ENCODE measurements at places on chromosomes 7 and 10.

DNA sequence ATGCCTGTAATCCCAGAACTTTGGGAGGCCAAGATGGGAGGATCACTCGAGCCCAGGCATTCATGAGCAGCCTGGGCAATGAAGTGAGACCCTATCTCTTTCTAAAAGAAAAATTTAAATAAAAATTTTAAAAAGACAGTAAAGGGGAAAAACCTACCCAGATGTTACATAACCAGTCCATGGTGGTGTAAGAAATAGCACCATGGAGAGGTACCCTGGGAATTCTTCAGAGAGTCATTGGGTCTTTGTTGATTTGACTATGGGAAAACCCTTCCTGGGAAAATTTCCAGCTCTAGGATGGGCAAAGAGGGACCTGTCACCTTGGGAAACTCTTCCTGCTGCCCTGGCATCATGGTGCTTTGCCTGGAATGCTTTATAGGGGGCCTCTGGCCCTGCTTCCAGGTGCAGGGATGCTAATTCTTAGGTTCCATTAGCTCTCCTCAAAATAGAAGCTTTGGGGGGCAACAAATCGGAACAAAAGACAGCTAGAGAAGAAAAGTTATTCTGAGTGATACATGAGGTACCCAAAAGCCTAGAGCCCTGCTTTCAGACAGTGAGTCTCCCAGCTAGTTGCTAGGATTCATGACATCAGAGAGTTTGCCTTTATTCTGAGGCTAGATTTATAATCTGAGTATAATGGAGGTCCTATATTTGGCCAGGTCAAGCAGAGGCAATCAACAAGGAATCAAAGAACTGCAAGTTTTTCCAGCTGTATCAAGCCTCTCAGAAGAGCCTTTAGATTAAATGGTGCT lies 10.1 kb downstream of the CCDC136 start:
- no peak for DNase-seq

DNA sequence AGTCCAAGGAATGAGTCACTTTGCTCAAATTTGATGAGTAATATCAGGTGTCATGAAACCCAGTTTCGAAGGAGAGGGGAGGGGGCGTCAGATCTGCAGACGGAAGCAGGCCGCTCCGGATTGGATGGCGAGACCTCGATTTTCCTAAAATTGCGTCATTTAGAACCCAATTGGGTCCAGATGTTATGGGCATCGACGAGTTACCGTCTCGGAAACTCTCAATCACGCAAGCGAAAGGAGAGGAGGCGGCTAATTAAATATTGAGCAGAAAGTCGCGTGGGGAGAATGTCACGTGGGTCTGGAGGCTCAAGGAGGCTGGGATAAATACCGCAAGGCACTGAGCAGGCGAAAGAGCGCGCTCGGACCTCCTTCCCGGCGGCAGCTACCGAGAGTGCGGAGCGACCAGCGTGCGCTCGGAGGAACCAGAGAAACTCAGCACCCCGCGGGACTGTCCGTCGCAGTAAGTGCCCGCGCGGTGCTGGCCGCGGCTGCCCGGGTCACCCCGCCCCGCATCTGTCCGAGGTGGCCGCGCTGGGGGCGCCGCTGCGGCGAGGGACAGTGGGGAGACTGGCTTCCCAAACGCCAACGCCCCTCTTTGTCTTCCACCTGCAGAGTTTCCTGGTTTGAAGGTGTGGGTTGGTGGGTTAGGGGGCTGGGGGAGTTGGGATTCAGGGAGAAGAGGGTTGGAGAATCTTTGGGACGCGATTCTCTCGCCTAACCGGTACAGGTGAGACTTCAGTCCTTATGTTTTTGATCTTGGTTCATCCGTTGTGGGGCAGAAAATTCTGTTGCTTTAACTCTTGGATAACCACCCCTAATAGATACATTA lies at the start of gene TAC1:
TAC1 (plus strand) TSS at position 351 of the 829 bp plus-strand sequence. CDS start 527 bp downstream, outside the sequence.
- no peak for DNase-seq

GRCh38 chr10:36650274-36650673 lies 475.1 kb upstream of the ANKRD30A start:
- no peak for DNase-seq

DNA sequence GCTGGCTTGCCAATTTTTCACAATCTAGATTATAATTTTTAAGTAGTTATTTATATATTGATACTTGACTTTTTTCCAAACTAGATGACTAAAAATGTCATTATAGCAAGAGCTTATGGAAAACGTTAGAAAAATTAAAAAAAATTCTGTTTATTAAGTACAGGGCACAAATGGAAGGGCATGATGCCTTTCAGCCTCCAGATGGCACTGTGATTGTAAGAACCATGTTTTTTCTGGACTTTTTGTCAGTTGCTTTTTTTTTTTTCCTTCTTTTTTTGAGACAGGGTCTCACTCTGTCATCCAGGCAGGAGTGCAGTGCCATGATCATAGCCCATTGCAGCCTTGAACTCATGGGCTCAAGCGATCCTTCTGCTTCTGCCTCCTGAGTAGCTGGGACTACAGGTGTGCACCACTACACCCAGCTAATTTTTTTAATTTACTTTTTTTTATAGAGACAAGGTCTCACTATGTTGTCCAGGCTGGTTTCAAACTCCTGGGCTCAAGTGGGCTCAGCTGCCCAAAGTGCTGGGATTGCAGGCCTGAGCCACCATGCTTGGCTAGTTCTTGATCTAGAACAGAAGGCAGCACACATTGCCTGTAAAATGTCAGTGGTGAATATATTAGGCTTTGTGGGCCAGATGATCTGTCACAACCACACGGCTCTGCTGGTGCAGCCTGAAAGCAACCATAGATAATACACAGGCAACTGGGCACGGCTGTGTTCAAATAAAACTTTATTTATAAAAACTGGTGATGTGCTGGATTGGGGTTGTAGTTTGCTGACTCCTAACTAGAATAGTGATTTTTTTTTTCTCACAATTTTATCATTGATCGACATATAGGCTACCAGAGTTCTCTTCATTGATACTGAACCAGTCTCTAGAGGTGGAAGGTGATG lies 27.4 kb downstream of the UCMA start:
- DNase-seq: peak; percentile 37

DNA sequence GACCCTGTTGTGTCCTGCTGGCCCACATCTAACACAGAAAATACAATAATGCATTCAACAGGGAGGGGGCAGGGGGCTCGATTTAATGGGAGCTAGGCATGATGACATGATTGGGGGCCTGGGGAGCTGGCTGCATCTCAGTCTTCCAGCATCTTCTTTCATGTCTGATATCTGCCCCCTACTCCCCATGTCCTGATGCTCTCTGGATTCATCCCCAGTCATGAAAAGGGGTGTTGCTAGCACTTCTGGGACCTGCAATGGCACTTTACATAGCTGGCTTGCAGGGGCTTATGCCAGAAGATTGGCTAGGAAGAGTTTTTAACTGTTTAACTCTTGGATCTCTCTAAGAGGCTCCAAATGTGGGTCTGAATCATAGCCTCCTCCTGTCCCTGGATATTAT lies 94.9 kb downstream of the AOAH start:
- DNase-seq: no peak

DNA sequence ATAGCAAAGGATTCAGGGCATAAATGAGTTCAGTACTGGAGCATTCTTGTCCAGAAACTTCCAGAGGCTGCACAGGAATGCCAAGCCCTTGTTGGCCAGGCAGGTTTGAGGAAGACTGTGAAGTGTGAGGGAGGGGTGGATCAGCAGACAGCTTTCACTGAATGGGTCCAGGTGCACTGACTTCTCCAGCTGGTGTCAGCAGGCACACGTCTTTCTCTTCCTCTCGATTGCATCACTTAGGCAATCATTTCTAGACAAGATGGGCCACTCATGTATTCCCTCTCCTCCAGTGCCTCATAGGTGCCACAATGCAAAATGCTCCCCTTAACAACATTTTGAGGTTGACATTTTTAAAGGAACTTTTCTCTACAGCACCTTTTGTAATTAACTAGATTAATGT lies 15.6 kb upstream of the PLEKHS1 start:
- no peak for DNase-seq

DNA sequence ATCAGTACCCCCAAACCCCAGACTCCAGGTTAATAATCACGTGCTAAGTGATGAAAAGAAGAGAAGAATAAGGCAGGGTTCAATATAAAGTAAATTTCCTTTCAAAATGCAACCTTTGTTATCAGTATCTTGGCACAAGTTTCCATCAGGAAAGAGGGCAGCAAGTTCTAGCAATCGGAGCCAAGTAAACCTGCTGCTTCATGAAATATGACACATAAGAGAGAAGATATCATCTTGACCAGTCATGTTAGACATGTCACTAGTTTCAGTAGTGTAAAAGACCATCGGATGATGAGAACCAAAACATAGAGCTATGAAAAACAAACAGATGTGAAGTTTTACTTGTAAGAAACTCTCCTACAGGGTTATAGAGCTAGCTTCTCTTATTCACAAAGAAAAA lies 44.0 kb downstream of the AASS start:
- DNase-seq: no peak
